A549 treated with dexamethasone at 1 μM for 4 hours (cell line): ENCODE measurements at places on chromosomes 12 and 14. TPM values are rescaled to one million over a fixed set of nuclear protein-coding genes. Genes with fewer than 3 reads are reported as not detected.

The AKAP5 gene
- 0.26 to 0.49 TPM (median 0.33 TPM) in 5 replicates for total RNA-seq

The TAS2R30 gene
- total RNA-seq: not detected in 5 replicates

The B3GNT4 gene
- 0.39 to 0.80 TPM (median 0.64 TPM) in 5 replicates for total RNA-seq

The SLC38A4 gene
- total RNA-seq: 0.16 to 0.42 TPM (median 0.23 TPM) in 5 replicates

The KRT72 gene
- not detected in 5 replicates for total RNA-seq

The STRN3 gene
- 14.9 to 19.0 TPM (median 17.8 TPM) in 5 replicates for total RNA-seq

The KRT6C gene
- total RNA-seq: 0.07 TPM in 1 of 5 replicates, not detected in the others

The STON2 gene
- total RNA-seq: 1.6 to 2.9 TPM (median 2.5 TPM) in 5 replicates

The RBP5 gene
- 0.08 to 0.14 TPM in 2 of 5 replicates, not detected in the others for total RNA-seq

The COL2A1 gene
- 0.06 to 0.18 TPM (median 0.11 TPM) in 5 replicates for total RNA-seq

The MRPS35 gene
- 83.2 to 101 TPM (median 87.6 TPM) in 5 replicates for total RNA-seq

The PMCH gene
- total RNA-seq: not detected in 5 replicates

The SLCO1C1 gene
- not detected in 5 replicates for total RNA-seq

The TPPP2 gene
- not detected in 5 replicates for total RNA-seq

The INSM2 gene
- 0.02 to 0.05 TPM (median 0.04 TPM) in 5 replicates for total RNA-seq

The OR9K2 gene
- total RNA-seq: not detected in 5 replicates

The CCDC175 gene
- total RNA-seq: not detected in 5 replicates

The NAB2 gene
- total RNA-seq: 11.7 to 15.1 TPM (median 14.0 TPM) in 5 replicates

The FOXN4 gene
- total RNA-seq: 0.02 to 0.08 TPM (median 0.08 TPM) in 4 of 5 replicates, not detected in the other

The SPTB gene
- 1.2 to 2.4 TPM (median 2.0 TPM) in 5 replicates for total RNA-seq

The TAS2R42 gene
- not detected in 5 replicates for total RNA-seq

The APOLD1 gene
- total RNA-seq: 0.22 to 0.45 TPM (median 0.39 TPM) in 5 replicates

The OR5AU1 gene
- total RNA-seq: not detected in 5 replicates

The STAT6 gene
- 32.8 to 49.9 TPM (median 45.3 TPM) in 5 replicates for total RNA-seq

The KERA gene
- total RNA-seq: not detected in 5 replicates

The KRT82 gene
- not detected in 5 replicates for total RNA-seq

The DPPA3 gene
- 0.12 TPM in 1 of 5 replicates, not detected in the others for total RNA-seq

The ADAMTS20 gene
- not detected in 5 replicates for total RNA-seq

The GALNT16 gene
- 2.4 to 3.3 TPM (median 3.1 TPM) in 5 replicates for total RNA-seq

The TRIM9 gene
- total RNA-seq: 9.3 to 17.1 TPM (median 15.5 TPM) in 5 replicates

The MORN3 gene
- total RNA-seq: 0.25 to 0.65 TPM (median 0.33 TPM) in 5 replicates

The FGF23 gene
- not detected in 5 replicates for total RNA-seq

The HHIPL1 gene
- total RNA-seq: 0.09 to 0.34 TPM (median 0.31 TPM) in 5 replicates
